Fibroblast of gingiva (primary cell): ENCODE measurements at places on chromosomes 2 and 18.

GRCh38 chr2:15705310-15705709 is 113.6 kb downstream of the DDX1 start:
- DNase-seq = no peak

- DNase-seq = no peak
Observed at GRCh38 chr2:135798762-135799161, 38.2 kb downstream of the LCT start.

DNA sequence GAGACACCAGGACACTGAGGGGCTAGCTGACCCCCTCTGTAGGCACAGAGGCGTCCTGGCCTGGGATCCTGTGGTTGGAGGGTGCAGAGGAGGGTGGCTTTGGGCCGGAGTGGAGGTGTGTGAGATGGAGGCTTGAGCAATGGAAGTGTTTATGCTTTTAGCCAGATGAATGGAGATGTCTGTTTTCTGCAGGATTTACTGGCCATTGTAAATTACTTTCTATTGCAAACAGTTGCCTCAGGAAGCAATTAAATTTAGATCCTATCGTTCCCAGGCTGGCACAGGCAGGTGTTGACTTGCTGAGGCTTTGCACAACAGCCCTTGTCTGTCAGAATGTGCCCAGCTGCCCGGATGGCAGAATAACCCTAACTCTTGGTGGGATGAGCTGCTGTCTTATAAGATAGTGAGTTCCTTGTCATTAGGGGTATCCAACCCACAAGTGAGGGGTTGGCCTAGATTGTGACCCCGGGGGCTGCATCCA is 1.8 kb upstream of the ARID5A start:
- no peak for DNase-seq

GRCh38 chr2:233856184-233856583 is 1.8 kb upstream of the HJURP start:
- no peak for DNase-seq

DNA sequence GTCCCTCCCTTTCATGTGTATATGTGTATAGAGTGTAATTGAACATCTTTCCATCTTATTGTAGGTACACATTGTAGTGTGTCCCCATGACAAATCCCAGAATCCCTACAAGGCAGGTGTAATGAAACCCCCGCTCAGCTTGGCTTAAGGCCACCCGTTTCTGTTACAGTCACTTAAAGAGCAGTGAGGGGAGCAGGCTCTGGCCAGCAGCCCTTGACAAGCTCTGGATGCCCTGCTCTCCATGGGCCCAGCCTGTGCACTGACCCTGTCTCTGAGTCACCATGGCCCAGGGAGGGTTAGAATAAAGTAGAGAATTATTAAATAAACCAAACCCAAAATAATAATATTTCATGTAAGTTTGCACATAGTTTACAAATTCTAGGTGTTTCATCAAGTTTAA is 17.2 kb upstream of the MAL start:
- DNase-seq = no peak

DNA sequence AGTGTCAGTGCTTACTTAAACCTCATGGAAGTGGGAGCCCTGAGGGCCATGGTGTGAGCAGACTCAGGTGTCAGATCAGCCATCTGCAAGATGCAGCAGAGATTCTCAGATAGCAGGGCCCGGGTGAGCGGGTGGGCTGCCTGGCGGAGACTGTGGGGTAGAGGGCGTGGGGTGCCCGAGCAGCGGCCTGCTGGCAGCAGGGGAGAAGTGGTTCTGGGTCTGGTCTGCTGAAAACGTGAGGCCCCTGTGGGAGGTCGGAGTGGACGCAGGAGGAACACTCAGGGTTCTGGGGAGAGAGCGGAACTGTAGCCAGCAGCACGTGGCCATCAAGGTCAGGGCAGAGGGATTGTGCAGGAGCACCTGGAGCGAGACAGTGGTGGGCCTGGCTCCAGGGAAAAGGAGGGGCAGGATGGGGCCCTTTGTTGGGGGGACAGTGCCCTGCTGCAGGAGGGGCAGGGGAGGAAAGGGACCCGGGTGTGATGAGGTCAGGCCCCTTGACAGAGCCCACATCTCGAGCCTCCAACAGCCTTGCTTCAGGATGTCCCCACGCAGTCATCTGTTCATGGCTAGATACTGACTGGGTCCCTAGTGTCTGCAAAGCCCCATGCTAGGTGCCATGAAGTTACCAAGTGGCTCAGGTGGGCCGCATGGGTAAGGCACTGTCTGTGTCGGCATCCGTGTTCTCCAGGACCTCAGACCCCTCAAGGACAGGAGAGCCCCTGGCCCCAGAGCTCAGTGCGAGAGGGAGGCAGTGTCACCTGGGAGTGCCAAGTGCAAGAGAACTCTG is 2.7 kb upstream of the ESPNL start:
- DNase-seq = no peak

- DNase-seq = no peak
Observed at GRCh38 chr2:35168351-35168750, 1187.2 kb upstream of the CRIM1 start.

DNA sequence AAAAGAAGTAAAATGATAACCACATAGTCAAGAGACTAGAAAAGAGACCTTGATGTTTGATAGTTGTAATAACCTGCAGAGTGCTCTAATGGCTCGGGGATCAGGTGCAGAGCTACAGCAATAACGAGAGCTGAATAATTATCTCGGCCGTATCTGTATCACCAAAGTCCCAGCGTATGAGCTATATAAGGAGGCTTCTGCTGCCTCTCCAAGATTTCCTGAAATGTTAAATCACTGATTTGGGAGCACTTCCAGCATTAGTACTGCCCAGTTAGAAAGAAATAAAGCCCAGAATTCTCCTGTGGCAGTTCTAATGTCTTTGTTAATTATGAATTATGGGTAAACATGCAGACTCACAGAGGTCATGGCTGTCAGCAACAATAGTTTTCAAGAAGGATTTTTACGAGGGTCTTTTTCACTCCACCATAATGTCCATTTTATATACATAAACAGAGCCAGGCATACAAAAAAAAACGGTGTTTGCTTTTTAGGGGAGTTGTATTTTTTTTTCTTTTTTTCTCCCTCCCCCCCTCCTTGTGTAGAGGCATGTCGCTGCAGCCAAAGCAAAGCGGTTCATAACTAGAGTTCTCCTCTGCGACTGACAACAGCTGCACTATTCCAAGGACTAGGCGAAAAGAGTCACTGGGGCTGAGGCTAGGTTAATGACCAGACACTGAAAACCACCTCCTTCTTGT is 168.3 kb upstream of the VRK2 start:
- no peak for DNase-seq

- DNase-seq = no peak
Observed at GRCh38 chr2:148479398-148479797, 165.2 kb upstream of the EPC2 start.

GRCh38 chr2:180196419-180196977 is 189.4 kb upstream of the CWC22 start:
- no peak for DNase-seq

DNA sequence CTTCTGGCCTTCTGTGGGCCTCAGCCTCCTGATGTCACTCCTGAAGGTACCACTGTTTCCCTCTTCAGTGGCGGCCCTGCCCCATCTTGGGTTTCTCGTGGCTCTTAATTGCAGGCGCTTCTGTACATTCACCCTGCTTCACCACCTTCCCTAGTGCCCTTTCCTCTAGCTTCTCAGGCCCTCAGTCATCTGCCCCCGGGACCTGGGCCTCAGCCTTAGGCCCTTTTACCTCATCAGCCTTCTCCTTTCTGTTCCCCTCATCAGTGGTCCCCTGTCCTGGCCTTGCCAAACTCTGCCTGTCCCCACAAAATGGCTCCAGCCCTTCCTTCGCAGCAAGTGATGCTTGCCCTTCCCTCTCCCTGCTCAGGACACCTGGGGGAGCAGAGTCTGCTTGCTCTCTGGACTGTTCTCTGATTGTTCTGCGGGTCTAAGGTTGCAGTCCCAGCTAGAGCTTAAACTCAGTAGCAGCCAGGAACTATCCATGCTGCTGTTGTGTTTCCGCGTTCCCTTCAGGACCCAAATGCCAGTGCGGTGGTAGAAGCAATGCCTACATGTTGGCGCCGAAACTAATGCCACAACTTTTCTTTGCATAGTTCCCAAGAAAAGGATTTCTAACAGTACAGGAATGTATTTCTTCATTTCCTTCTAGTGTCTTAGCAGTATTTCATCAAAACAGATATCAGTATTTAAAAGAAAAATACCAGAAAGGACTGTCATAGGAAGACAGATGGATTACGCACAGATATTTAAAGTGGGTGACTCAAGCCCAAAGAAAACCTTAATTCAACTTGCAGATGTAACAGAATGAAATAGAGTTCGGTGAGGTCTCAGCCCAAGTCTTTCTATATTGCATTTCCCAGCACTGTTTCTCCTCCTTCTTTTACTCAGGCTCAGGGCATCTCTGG is 7.5 kb downstream of the ASB1 start:
- DNase-seq = peak; percentile 88

- DNase-seq = no peak
Observed at GRCh38 chr18:11665146-11665545, 23.9 kb upstream of the GNAL start.

DNA sequence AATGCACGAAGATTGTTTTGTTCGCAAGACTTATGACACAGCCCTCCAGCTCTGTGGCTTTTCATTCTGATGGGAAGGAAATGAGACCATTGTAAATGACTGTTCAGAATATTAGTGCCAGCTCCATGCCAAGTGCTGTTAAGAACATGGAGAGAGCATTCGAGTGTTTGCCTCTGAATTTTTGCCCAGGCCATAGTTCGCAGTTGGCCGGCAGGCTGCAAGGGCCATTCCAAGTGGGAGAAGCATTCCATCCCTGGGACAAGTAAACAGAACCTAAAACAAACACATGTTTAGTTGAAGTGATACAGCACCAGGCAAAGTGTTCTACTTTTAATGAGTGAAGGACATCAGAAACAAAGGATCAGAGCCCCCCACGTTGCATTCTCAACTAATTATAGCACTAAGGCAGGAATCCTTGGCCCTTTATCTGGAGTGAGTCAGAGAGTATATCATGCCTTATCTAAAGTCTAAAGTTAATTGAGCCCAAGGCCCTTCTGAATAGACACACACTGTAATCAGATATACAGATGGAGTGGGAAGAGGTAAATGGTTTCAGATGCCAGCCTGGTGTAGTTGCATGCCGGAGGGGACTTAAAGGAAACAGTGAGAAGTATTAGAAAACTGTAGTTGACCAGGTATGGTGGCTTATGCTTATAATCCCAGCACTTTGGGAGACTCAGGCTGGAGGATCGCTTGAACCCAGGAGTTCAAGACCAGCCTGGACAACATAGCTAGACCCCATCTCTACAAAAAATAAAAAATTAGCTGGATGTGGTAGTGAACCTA is 53.3 kb downstream of the NEDD4L start:
- peak; percentile 4 for DNase-seq

DNA sequence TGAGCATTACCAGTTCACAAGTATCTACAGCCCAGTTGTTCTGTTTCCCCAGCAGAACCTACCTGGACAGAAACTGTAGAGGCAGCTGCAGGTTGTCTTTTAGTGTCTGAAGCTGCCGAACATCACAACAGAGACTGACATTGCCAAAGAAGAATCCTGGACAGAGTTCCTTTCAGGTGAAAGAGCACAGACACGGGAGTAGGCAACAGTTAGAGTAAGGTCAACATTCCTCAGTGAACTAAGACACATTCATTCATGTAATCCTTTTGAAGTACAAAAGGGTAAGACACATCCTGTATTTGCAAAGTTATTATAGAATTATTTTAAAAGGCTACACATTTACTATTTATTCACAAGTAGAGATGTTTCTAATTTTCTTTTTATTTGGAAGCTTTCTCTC is 14.3 kb downstream of the NPC1 start:
- no peak for DNase-seq

DNA sequence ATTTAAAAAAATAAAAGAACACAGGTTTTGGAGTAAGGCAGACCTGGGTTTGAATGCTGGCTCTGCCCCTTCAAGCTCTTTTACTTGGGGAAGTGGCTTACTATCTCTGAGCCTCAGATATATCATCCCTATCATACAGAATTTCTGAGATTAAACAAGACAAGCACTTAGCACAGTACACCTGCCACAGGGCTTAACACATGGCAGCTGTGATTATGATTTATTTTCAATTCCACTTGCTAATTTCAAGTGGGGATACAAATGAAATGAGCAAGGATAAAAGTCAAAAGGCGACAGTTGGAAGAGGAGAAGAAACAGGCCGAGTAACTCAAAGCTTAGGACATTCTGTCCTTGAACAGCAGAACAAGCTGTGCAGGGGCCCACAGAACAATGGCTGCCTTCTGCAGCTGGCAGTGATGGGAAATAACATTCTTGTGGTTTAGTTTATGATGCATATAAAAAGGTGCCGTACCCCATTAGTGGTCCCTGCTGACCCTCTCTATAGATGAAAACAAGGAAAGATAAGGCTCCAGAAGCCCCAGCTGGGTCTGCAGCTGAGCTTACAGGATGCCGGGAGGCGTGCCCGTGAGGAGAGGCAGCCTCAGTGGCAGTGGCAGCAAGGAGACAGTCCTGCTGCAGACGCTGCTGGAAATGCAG is 45.3 kb downstream of the KIF3C start:
- no peak for DNase-seq

DNA sequence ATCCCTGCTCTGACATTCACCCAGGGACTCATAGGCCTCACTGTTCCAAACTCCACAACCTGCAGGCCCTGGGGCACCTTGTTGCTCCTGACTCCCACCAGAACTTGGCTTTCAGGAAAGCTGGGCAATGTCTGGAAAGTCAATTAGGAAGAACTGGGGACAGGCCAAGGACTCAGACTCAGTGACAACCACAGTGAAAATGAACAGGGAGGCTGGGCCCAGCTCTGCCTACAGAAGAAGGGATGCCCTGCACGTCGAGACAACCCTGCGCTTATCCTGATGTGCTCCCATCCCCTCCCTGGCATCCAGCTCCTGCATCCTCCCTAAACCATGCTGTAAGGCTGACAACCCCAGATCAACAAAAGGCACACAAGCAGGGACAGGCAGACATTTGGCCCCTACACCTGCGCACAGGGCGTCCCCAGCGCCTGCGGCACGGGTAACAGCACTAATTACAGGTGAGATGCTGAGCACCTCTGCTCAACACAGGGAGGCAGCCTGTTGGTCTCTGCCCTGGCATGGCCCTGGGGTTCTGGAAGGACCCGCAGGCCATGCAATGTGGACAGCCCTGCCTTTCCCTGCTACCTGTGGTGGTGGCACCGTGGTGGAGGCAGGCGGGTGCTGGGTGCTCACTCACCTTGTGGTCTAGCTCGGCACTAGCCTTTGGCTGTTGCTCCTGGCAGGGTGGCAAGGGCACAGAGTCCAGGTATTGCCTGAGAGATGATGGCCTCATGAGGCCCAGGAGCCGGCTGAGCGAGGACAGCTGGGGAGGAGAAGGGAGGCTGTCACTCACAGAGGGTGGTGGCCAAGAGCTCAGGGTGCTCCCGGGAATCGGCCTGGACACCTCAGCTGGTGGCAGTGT is 23.6 kb upstream of the SEMA4C start:
- DNase-seq = no peak

DNA sequence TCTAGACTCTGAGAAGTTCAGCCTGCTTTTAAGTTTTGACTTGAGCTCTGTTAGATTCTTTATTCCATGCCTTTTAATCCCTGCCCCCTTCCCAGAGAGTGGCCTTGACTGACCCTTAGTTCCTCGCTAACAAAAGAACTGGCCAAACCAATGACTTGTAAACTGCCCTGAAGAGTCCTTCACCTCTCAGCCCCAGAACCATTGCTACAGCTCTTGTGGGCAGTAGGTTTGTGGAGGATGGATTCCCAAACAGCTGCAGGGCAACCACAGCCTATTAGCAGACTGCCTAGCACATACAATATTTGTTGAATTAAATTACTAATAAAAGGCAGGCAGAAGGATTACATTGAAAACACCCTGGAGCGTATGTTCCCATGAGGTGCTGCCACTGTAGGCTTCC is 163.9 kb downstream of the MAIP1 start:
- no peak for DNase-seq

GRCh38 chr2:69092857-69093256 is 79.9 kb downstream of the ANTXR1 start:
- DNase-seq = no peak
